ENCODE measurements at places on chromosomes 5 and 9.
A peak's percentile ranks its signal among the peaks of the same experiment; 100 is the strongest.

- DNase-seq, result no peak
These were observed 548.3 kb downstream of the SEMA5A start for GRCh38 chr5:8997542-8998070.

DNA sequence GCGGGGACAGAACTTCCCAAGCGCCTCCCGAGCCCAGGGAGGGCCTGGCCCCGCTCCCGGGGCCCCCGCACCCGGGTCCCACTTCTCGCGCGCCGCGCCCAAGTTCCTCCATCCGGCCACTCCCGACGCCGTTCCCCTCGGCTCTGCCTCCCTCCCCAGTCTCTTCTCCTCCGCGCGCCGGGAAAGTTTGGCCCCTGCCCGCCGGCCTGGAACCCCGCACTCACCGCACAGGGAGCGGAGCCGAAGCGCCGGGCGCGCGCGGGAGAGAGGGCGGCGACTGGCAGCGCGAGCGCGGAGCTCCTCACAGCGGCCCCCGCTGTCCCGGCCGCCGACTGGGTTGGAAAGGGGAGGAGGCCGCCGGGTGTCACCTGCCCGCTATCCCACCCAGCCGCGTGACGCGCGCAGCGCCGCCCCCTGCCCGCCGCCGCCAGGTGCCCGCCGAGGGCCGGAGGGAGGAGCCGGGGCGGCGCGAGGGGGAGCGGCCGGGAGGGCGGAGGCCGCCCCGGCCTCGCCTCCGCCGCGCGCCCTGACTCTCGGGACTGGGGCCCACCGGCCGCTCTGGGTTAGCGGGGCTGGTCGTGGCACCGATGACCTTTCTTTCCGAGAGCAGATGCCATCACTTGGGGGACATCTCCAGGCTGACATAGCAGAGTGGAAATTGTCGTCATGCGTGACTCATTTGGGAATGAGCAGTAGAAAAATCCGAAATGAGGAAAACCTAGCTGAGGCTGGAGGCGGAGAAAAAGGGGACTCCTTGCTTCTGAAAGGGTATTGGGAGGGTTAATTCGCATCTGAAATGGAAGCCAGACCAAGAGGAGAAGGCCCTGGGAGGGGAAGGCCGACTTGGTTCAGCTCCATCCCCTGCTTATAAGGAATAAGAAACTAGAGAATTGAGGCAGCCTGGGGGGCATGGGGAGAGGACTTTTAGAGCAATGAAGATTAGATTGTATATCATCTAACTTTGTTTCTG is at the start of gene ELOVL7:
Gene ELOVL7, minus strand, starts transcription at position 334 of the 970 bp plus-strand sequence. CDS start 56,872 bp downstream, outside the sequence.
- peak; percentile 63 for DNase-seq

GRCh38 chr9:126327714-126328185 is 1.1 kb downstream of the MVB12B start:
- DNase-seq, result no peak

DNA sequence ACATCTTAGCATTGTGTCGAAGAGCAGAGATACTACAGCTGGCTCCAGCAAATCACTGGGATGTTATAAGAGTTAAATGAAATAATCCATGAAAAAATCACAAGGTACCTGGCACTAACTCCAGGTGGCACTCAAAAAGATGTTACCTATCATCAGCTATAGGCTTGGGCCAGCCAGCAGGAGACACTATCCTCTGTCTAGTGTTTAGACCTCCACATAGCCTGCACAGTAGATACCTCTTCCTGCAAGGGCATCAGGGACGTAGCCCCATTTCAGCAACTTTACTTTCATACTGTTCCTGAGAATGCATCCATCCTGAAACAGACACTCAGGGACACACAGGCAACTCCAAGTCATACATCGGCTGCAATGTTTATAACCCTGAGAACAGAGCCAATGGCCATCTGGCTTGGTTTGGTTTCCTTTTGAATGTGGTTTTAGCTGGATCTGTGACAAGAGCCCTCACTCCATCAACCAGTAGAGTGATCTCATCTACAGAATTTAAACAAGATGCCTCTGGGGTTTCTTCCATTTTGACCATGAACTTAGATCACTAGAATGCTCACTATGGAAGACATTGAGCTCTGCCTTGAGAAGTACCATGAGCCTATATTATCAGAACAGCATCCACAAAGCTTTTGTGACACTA is 69.9 kb downstream of the TLE1 start:
- no peak for DNase-seq

DNA sequence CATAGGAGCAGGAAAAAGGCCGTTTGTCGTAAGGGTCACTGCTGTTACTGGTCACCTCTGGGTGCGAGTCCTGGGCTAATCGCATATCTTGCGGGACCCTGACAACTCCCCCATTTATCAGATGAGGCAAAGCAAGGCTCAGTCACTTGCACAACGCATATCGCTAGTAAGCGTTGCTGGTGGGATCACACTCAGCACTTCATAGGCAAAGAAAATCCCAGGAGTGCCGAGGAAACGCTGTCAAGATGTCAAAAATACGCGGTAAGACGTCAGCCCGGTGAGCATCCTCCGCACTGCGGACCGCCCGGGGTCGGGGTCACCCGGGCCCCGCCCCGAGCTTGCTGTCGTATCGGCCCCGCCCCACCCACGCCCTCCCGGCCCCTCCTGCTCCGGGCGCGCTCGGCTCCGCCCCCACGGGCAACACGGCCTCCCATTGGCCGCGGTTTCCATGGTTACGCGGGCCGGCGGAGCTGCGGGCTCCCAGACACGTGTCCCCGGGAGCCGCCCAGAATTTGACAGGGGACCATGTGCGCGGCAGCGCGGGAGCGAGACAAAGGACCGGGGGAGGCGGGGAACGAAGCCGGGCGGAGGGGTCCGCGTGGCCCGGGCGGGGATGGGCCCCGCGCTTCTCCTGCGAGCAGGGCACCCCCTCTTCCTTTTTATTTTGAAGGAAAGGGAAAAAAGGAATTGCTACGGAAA is 80.2 kb upstream of the IER5L start:
- peak; percentile 96 for DNase-seq

GRCh38 chr9:77569335-77569734 is 78.8 kb downstream of the GNA14 start:
- DNase-seq, result no peak

DNA sequence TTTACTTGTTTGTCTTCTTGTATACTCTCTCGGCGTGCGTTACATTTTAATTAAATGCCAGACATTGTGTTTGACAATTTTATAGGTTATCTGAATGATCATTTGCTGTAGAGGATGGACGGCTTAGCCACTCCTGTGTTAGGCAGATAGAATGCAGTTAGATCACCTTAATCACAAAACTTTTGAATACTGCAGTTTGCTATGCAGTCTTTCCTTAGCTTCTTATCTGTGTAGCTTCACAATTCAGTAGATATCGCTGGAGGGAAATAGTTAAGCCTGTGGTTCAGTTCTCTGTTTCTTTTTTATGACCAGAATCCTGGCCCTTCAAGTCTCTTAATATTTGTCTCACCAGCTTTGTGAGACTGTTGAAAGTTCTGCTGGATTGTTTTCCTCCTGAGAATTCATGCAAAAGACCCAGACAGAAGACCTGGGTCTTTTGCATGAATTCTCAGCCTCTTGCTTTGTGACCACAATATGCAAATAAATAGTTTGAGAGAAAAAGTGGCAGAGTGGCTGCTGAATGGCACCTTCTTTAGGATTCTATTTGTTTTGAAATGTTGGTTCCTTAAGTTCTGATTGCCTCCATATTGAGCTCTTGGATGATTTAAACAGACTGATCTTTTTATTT is 40.2 kb downstream of the RASA1 start:
- DNase-seq, result no peak

DNA sequence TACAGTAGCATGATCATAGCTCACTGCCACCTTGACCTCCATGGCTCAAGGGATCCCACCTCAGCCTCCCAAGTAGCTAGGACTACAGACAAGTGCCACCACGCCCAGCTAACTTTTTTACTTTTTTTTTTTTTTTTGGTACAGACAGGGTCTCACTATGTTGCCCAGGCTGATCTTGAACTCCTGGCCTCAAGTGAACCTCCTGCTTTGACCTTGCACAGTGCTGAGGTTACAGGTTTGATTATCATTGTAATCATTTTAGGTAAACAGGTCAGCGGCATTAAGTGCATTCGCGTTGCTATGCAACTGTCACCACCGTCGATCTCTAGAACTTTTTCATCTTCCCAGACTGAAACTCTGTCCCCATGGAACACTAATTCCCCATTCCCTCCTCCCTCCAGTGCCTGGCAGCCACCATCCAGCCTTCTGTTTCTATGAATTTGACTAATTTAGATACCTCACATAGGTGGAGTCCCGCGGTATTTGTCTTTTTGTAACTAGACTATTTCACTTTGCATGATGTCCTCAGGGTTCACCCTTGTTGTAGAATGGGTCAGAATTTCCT is 5.8 kb upstream of the CARD19 start:
- peak; percentile 15 for DNase-seq

- DNase-seq, result no peak
These were observed 5.9 kb upstream of the STC2 start for GRCh38 chr5:173333925-173334661.

GRCh38 chr9:28155671-28156070 is 582.4 kb upstream of the C9orf72 start:
- DNase-seq, result no peak

GRCh38 chr9:94801681-94802080 is 75.2 kb downstream of the AOPEP start:
- DNase-seq, result no peak

DNA sequence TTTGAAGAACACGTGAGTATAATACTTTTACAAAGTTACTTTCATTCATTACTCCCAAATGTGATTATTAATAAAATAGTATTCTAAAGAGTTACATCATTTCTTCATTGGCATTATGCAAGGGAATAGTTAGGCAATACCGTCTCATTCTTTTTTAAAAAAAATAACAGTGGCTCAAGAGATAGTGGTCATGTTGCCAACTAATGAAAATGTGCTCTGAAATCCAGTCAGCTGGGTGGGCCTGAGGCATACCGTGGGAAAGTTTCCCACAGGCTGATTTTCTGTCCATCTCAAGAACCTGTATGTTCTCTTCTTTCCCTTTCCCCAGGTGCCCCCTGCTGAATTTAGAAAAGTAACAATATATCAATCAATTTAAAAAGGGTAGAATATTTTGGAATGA is 40.8 kb upstream of the ROPN1L start:
- no peak for DNase-seq

DNA sequence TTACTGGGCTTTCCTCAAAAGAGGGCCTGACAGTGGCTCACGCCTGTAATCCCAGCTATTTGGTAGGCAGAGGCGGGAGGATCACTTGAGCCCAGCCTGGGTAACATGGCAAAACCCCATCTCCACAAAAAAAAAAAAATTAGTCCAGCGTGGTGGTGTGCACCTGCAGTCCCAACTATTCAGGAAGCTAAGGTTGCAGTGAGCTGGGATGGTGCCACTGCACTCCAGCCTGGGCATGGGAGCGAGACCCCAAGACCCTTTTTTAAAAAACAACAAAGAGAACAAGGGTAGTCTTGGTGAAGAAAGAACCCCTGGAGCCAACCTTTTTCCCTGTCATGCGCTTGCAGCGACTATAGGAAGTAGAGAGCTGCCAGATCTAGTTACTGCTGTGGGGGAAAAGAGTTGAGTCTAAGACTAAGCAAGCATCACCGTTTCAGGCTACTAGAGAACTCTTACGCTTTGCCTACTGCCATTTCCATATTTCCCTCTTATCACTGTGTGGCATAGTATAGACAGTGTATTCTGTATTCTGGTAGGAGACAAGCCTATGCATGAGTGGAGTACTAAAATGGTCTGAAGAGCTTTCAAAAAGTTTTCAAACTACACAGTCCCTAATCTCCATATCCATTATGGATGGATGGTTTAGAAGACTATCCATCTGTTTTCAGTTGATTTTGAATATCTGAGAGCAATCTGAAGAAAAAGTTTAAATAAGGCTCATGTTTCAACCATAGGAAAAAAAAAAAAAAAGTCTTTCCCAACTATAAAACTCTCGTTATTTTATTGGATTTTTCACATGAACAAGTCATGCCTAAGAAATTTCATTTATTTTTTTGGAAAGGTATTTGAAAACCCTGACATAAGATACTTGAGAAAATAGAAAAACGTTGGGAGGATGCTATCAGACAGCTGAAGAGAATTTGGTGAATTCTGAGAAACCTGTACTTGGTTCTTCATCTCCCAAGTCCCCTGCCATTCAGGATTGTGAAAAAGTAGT is 2.6 kb downstream of the C9orf40 start:
- DNase-seq, result no peak

- DNase-seq, result no peak
These were observed 71.1 kb downstream of the EHMT1 start for GRCh38 chr9:137689745-137690529.

GRCh38 chr5:32955814-32956213 is 244.7 kb downstream of the NPR3 start:
- no peak for DNase-seq

DNA sequence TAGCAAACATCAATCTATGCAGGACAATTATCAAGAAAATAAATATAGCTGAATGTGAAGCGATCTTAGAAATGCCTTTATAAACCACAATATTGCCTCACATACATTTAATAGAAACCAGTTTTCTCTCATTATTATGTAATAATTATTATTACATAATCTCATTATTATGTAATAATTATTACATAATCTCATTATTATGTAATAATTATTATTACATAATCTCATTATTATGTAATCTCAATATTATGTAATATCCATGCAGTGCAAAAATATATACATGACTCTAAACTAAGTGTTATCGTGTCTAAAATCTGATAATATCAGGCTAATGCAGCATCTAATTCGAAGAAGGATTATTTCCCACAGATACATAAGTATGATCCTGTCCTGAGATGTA is 563.9 kb upstream of the SEMA6A start:
- DNase-seq, result no peak

- no peak for DNase-seq
These were observed 593.4 kb upstream of the RGMB start for GRCh38 chr5:98179791-98180755.

- DNase-seq, result no peak
These were observed 127.9 kb upstream of the PTGER4 start for GRCh38 chr5:40551496-40552491.

- no peak for DNase-seq
These were observed 141.1 kb upstream of the TLE4 start for GRCh38 chr9:79430619-79431018.

- peak; percentile 86 for DNase-seq
These were observed 60.1 kb upstream of the ZNF608 start for GRCh38 chr5:124806373-124807077.

GRCh38 chr5:179113945-179114641 is 53.9 kb downstream of the ZNF354C start:
- no peak for DNase-seq

DNA sequence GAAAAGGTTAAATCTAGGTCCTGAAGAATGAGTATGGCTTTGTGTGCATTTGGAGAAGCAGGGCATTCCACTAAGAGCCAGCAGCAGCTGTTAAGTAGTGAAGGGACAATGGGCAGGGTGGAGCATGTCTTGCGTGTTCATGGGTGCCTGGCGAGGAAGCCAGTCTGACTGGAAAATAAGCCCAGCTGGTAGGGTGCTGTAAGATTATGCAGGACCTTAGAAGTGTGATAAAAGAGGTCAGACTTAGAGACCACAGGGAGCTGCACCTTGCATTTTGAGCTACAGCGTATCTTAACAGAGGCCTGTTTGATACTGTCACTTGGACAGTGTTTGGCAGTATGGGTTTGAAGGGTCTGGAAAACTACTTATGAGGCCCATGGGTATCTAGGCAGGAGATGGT is 131.7 kb upstream of the ELL2 start:
- DNase-seq, result no peak

All from sciatic nerve (tissue), 2 donors.